ENCODE measurements at places on chromosomes 6 and 20. TPM values are rescaled to one million over a fixed set of nuclear protein-coding genes. Genes with fewer than 3 reads are reported as not detected.

The GTSF1L gene
- polyA plus RNA-seq, result not detected

The MICB gene
- polyA plus RNA-seq, result 0.19 TPM

- no peak for DNase-seq
These were observed 744.2 kb downstream of the MAFB start for GRCh38 chr20:39944861-39945260.

DNA sequence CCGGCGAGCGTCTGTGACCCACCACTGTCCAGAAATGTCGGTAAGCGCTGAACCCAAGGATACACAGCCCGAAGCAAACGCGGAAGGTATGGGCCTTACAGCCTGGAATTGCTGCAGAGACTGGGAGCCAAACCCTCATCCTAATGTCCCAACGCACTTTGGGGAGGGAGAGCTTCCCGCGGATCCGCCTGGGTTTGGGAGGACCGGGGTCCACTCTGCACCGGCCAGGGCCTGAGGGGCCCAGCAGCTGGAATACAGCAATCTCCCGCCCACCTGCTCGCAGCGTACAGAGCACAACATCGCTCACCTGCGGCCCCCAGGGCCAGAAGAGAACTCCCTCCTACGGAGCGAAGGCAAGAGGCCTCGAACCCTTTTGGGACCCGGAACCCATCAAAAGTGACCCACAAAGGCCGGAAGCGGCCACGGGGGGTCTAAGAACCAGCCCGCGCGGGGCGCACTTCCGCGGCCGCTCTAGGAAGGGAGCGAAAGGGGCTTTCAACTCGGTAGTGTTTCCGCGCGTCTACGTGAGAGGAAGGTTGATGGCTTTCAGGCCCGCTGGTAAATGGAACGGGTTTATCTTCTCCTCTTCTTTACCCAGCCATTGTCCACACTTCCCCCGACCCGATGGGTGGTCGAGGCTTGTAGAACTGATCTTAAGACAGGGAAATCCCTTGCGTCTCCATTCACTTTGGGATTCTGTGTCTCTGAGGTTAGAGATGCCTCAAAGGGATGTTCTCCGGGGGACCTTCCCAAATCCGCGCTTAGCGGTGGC lies at the start of gene ZSCAN12:
ZSCAN12 (minus strand) TSS at position 398 of the 772 bp plus-strand sequence. CDS start 1,342 bp downstream, outside the sequence.
- DNase-seq, result peak; percentile 83

The ZNF334 gene
- polyA plus RNA-seq, result 0.65 TPM

DNA sequence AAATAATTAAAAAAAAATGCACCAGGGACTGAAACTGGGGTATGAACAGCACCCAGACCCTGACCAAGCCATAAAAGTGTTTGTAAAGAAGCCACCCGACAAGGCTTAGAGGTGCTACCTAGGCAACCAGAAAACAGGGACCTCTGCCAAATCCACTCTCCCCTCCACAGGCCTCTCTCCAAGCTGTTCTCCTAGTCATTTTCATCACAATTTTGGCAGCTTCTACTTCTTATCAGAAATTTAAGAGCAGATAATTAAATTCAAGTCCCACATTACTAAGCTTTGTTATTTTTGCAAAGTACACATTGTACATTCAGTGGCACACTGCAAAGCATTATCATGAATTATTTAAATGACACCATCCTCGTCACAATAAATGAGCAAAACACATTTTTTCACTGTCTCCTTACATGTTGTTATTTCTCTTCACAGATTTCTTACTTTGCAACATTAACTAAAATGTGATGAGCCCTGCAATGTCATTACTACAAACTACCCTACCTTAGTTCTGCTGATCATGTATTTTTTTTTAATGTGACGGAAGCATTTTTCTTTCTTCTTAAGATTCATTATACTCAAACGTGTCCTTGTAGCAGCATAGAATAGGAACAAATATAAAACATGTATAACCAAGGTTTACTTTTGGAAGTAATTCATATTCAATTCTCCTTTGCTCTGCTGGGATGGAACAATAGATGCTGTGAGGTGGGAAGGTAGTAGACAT lies 38.1 kb downstream of the ECT2L start:
- DNase-seq, result no peak

The PPP2R5D gene
- polyA plus RNA-seq, result 13.5 TPM

- DNase-seq, result no peak
These were observed 8.4 kb upstream of the ZBTB24 start for GRCh38 chr6:109491207-109491938.

DNA sequence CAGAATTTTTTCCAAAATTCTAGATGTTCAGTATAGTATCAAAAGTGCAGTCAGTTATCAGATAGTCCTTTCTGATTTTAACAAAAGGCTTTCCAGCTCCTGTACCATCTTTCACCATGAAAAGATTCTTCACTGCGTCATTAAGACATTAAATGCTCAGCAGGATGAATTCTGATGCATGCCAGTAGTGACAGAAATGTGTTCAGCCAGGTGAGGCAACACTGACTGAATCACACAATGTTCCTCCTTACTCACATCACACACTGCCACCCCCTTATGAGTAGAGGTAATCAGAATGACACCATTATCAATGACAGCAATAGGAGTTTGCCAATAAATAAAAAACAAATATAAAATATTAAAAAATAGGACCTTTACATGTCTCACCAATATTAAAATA lies 426.6 kb upstream of the PLCB4 start:
- no peak for DNase-seq

DNA sequence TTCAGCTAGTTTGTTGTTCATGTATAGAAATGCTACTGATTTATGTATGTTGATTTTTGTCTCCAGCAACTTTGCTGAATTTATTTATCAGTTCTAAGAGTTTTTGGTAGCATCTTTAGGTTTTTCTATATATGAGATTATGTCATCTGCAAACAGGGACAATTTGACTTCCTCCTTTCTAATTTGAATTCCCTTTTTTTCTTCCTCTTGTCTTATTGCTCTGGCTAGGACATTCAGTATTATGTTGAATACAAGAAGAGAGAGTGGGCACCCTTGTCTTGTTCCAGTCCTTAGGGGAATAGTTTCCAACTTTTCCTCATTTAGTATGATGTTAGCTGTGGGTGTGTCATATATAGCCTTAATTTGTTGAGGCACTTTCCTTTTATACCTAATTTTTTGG lies 58.2 kb downstream of the CDH26 start:
- DNase-seq, result no peak
